ENCODE measurements at places on chromosomes 6 and 20. TPM values are rescaled to one million over a fixed set of nuclear protein-coding genes. Genes with fewer than 3 reads are reported as not detected.
A peak's percentile ranks its signal among the peaks of the same experiment; 100 is the strongest.

The FAM209B gene
- not detected for total RNA-seq

The TREML4 gene
- not detected for total RNA-seq

The HMGCLL1 gene
- total RNA-seq: 0.36 TPM

The CBLN4 gene
- under 0.01 TPM for total RNA-seq

The SPO11 gene
- total RNA-seq: not detected

DNA sequence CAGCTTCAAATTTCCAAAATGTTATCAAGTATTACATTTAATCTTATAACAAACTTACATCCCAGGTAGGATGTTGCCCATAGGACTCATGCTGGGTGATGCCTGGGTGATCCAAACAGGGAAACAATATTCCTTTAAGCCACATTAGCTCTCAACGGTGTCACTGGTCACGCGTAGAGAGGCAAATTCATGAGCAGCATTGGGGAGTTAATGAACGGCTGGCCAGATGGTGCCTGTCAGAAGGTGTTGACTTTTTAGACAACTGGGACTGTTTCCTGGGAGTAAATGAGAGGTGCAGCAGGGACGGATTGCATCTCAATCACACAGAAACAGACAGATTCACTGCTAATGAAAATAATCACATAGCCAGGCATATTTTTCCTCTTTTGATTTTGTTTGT is 83.3 kb upstream of the ID4 start:
- DNase-seq: no peak

- DNase-seq: peak; percentile 37
These were observed 55.1 kb downstream of the CDS2 start for GRCh38 chr20:5181958-5182357.

- DNase-seq: no peak
These were observed 9.6 kb upstream of the SLC2A10 start for GRCh38 chr20:46699651-46700359.

- DNase-seq: no peak
These were observed 68.2 kb downstream of the KHDC1L start for GRCh38 chr6:73156793-73157767.

- DNase-seq: no peak
These were observed 133.3 kb upstream of the ARMC2 start for GRCh38 chr6:108714766-108715414.

GRCh38 chr20:8221887-8222419 is 89.9 kb downstream of the PLCB1 start:
- no peak for DNase-seq

DNA sequence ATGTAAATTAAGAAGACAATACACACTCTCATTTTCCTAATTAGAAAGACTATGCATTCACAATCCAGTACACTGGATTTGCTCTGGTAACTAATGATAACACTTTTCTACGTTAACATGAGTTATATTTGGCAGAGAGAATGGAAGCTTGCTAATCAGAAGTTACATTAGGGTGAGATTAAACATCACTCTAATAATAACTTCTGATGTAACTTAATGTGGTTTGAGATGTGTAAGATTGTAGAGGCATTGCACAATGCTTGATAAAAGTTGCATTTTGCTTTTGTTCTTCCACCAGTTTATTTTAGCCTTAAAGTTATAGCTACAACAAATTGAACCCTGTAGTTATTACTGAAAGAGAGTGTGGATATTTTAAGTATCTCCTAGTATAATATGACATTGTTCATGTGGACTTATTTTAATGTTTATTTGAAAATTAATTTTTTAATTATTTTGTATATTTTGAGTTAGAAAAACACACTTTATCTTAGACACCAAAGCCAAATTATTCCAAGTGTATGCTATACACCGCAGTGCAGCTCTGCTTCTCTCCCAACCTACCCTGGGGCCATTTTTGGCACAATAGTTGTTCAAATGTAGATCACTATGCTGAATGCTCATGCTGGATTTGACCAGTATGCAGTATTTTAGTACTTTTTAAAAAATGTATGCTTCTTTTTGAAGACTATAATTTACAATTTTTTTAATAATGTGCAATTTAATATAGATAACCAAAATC is 143.2 kb downstream of the SLC16A10 start:
- peak; percentile 82 for DNase-seq

DNA sequence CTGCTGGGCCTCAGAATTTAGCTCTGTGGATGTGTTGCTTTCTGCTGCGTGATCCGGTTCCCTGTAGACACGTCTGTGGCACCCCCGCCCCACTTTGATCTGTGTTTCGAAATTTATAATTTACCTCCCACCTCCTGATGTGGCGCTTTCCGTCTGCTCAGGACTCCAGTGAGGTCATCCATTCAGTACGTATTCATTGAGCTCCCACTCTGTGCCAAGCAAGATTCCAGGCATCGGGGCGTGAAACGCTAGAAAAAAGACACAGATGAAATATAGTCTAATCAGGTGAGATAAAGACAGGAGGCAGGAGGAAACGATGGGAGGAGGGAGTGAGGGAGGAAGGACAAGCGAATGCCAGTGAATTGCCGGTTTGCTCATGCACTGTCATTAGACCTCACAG is 431.9 kb upstream of the SULF2 start:
- no peak for DNase-seq

Measured in osteoblast (primary cell).